Esophagus muscularis mucosa (tissue), 4 donors: ENCODE measurements at places on chromosomes 3 and 15.

DNA sequence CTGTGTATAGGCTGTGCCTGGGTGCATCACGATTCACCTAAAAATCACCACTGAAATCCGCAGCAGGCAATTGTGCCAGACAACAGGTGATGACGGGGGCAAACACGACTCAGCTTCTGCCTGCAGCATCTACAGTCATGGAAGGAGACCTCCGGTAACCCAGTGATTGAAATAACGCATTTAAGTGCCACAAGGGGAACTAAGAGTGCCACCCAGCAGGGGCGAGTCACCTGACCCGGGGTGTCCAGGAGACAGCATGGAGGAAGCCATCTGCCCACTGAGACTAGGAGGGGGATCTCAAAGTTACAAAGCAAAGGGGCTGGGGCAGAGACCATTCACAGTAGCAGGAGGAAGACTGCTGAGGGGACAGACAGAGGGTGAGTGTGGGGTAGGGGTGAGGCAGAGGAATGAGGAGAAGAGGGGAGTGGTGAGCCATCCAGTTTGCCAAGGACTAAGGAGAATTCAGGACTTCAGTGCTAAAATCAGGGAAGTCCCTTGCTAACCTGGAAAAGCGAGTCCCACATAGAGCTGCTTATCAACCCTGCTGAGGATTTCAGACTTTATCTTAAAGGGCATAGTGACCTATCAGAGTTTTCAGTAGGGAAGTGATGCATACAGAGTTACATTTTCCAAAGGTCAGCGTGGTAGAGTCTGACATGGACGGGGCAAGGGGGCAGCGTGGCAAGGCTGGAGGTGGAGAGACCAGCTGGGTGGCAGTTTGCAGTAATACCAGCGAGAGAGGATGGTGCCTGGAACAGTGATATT is 256.7 kb upstream of the HES1 start:
- no peak for DNase-seq

DNA sequence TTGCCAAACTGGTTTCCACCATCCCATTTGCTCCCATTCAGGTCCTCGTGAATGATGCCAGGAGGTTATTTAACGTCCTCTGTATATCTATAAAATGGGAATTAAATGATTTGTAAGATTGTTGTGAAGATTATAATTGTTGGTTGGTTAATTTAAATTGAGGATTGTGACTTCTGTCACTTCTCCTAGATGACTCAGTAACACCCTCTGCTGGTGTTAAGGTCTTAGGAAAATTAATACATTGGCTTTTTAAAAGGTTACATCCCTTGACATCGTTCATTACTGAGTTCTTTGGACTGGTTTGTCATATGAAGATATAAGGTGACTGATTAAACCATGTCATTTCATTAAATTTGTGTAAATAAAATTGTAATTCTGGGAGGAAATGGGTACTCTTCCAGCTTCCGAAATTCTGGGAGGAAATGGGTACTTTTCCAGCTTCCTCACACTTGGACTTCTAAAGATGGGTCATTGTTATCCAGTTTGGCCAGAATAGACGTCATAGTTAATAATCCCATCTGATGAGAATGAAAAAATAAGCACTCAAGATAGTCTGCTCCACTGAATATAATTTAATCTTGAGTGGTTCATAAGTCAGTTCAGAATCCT is 33.3 kb upstream of the PAQR5 start:
- DNase-seq, result no peak

GRCh38 chr3:34360713-34361112 is 562.3 kb downstream of the PDCD6IP start:
- no peak for DNase-seq

GRCh38 chr3:111972891-111973290 is 5.9 kb upstream of the ABHD10 start:
- no peak for DNase-seq

GRCh38 chr3:125512135-125512920 is 7.7 kb downstream of the SNX4 start:
- no peak for DNase-seq

- no peak for DNase-seq
Measured at GRCh38 chr3:12869035-12869621, 27.8 kb upstream of the RPL32 start.

- no peak for DNase-seq
Measured at GRCh38 chr3:50961386-50961785, 286.7 kb downstream of the DOCK3 start.
